Stimulated activated CD8-positive, alpha-beta memory T cell treated with anti-CD3 and anti-CD28 coated beads, Interleukin-12 subunit alpha, Interleukin-12 subunit beta, amount 100 ng/mL, for 1 hour (primary cell): ENCODE measurements at places on chromosomes 3 and 15.

DNA sequence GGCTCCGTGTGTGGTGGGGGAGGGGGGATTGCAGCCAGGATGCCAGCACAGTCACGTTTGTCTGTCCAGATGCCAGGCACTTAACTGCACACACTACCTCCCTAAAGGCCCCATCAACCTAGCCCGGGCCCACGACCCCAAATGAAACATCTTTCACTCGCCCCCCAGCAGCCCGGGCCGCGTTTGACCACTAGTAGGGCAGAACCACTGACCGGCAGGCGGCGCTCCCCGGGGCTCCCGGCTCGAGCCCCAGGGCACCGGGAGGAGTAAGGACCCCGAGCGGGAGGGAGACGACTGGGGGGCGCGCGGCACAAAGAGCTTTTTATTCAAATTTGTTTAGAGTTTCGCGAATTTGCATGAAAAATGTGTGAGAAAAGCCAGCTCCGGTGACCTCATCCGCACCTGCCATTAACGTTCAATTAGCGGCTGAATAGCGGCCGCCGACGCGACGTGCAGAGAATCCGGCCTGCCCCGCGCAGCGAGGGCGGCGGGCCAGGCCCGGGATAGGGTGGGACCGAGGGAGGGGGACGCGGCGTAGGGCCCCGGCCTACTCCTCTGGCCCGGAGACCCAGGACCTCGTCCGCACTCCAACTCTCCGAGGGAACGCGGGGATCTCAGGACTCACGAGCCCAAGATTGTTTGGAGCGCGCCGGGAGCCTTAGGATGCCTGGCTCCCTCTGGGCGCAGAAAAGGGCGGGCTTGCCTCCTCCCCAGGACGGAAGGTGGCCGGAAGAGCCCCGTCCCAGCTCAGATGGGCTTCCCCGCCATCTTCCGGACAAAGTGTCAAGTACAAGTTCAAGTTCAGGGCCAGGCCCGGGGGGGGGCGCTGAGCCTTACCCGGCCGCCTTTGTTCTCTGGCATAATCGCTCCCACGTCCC is 64.9 kb upstream of the POLG start:
- no peak for DNase-seq

GRCh38 chr15:34109797-34110663 is 8.1 kb downstream of the PGBD4 start:
- DNase-seq: no peak

DNA sequence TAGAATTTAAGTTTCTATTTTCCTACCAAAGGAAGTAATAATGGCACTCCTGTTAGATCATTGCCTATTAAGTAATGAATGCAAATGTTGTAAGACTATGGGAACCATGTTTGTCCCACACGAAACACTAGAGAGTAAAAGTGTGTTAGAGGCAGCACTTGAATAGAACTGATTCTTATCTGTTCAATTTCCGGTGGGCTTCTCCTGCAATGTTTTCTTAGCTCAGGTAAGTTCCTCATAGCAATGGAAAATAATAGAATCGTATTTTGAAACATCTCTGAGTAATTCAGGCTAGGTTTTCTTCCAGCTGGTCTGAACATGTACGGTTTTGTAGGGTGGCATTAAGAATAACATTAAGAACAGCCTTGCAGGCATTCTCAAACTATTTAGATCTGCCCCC is 145.3 kb upstream of the LIPC start:
- no peak for DNase-seq

DNA sequence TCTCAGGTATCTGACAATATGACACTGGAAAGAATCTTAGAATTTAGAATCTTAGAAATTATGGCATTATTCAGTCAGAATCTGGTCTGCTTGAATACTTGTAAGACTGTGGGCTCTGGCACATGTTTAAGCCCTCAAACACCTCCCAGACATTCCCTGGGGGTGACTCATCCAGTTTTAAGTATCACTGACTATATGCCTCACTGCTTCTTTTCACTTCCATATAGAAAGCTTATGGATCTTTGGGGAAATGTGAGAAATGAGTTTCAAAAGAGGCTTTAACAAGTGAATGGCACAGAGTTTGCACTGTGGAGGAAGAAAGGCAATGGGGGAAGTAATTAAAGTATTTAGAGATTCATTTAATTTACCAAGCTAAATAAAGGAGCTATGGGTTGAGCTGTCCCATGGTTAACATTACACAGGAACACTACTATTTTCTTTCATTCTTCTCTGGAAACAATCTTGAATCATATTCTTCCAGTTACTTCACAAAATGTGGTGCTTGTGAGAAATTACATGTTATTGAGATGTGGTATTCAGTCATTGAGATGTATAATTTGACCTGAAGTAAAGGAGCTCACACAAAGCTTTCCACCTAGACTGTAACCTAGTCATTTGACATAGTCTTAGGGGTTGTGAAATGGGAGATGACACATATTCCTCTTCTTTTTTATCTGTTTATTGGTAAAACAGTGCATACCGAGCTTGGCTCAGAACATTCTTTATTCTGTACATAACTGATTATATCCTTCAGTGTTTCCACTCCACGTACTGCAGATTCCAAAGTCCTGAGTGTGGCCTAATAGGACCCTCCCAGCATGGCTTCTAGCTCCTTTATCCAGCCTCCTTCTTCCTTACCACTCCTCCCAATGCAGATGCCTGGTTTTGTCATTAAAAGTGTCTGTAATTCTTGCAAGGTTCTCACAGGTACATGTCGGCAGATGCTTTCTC is 544.6 kb upstream of the NECTIN3 start:
- DNase-seq: no peak

- no peak for DNase-seq
Observed at GRCh38 chr3:172074032-172074431, 34.7 kb downstream of the FNDC3B start.

- DNase-seq: no peak
Observed at GRCh38 chr3:153028381-153028780, 133.6 kb upstream of the RAP2B start.

DNA sequence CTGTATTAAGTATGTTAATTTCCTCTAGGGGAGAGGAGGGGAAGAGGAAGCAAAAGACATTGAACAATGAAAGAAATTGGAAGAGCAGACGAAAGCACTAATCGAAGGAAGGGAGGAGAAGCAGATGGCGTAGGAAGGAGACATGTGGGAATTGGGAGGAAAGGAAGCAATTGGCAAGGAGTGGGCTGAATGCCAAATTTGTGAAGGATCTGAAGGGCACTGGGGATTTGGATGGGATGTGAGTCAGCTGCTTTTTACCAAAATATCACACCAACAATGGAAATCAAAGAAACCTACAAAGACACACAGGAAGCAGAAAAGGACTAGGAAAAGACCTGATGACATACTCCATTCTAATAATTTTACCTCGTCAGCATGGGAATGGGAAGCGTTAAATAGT is 1029.8 kb downstream of the ROBO1 start:
- no peak for DNase-seq

DNA sequence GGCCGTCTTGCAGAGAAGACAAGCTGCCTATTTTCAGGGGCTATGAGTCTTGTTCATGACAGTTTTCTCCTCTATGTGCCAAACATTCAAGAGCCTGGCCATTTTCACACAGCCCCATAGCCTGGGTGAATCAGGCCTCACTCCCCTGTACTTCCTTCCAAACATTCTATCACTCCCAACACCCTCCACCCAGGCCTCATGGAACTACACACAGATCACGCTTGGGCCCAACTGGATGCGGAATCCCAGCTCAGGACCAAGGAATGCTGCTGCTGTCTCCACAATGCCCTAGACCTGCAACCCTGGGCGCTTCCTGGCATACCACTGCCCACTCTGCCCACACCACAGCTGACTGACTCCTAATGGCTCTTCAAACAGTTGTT is 39.4 kb upstream of the PCSK6 start:
- DNase-seq: no peak

DNA sequence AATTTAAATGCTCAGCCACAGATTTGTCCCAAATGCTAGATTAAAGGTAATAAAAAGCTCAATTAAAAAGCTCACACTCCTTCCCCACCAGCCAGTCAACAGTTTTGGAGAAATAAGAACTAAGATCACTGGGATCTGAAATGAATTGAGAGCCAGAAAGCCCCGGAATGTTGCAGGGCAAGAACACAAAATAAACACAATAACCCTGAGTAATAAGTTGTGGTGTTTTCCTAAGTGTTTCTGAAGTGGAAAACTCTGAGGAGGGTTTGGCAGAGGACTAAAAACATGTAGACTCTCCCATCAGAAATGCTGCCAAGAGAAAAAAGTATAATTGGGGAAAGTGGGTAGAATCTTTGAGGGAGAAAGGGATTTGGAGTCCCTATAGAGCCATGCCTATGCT is 127.8 kb downstream of the ABI3BP start:
- no peak for DNase-seq

- no peak for DNase-seq
Observed at GRCh38 chr3:50612234-50612882, 784 bp upstream of the CISH start.

DNA sequence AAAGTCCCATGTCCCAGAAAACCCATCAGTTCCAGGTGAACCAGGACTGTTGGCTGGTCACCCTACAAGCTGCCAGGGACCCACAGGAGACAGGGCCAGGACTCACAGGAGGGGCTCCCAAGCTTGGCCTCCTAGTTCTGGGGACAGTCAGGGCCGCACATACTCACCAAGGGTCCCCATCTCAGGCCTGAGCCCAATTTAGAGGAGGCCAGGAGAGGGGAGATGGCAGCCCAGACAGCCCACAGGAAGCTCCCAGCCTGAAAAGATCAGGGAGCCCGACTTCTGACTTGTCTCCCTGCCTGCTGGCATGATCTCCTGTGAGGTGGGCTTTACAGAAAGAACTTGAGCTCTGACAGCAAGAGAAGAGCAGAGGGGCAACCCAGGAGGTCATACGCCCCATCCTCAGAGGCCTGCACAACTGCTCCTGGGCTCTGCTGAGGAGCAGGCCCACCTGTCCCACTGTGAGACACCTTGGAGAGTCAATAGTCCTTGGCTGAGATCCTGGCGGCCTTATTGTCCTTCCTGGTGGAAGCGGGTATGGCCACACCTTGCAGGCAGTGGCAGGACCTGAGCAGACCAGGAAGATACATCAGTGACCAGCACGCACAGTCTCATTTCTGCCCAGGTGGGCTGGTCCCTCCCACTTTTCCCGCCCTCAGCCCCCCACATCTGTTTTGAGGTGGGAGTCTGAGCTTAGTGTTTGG is 2.5 kb upstream of the ISLR start:
- no peak for DNase-seq

GRCh38 chr3:136396916-136397315 is 146.8 kb downstream of the PCCB start:
- DNase-seq: no peak

GRCh38 chr3:188706599-188706998 is 465.2 kb upstream of the TPRG1 start:
- no peak for DNase-seq

- DNase-seq: no peak
Observed at GRCh38 chr3:117304681-117305080, 595.1 kb downstream of the TUSC7 start.

DNA sequence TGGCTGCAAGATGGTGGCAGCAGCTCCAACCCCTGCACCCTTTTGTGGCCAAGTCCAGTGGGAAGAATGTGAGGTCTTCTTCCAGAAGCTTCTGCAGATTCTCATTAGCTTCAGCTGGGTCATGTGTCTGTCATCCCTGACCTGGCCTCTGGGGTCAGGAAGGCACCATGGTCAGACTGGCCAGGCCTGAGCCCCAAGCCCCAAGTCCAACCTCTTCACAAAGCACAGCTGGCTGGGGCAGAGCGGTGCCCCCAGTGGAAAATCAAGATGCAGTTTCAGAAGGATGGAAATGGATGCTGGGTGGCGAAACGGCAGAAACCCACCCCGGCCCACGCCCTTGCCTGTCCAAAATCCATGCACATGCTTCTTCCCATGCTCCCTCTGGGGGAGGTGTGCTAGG is 15.9 kb upstream of the GATA2 start:
- no peak for DNase-seq

GRCh38 chr3:155026999-155027591 is 53.0 kb upstream of the MME start:
- no peak for DNase-seq

GRCh38 chr3:160372780-160373179 is 26.2 kb downstream of the IFT80 start:
- DNase-seq: no peak

DNA sequence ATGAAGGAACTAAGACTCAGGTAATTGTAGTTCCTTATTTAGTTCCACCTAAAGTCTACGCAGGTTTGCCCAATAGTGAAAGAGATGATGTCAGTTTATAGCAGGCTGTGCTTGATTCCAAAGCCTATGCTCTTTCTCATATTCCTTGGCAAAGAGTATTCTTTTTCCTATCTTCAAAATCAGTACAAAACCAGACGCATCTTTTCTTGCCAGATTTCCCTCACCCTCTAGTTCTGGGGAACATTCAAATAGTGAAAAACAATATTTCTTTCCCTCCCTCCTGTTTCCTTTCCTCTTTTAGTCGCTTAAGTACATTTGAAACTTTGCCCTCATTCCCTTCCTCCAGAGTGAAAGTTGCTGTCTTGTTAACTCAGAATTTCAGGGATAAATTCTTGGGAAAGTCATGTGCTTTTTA is 134.6 kb upstream of the PDZRN3 start:
- DNase-seq: no peak

DNA sequence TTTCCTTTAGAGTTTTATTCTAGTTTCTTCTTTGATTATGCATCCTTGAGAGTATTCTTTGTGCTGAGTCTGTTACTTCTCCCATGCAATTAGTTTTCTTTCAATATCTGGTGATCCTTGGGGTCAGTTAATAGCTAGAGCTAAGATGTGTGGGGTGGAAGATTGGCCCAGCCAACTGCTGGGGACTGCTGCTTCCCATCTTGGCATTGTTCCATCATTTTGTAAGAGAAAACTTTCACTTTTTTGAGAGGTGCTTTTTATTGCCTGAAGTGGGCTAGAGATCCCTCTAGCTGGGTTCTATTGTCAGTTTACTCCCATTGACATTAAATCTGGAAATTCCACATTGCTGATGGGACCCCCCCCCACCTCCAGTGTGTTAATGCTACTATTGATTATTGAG is 15.4 kb downstream of the BCL2L10 start:
- DNase-seq: no peak

DNA sequence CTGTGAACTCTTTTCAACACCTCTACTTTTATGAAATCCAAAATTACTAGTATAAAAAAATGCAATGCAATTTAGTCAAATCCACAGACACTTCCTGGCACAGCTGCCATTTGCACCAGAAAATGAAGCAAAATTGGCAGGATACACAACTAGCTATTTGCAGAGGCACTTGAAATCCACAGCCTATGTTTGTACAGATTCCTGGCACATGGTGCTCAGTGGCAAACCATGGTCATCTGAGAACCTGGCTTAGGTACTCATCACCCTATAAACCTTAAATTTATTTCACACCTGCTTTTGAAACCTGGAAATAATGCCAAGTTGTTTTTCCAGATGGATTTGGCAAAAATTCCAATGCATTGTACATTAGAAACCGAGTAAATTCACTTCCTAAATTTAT is 20.2 kb upstream of the PPM1L start:
- no peak for DNase-seq

DNA sequence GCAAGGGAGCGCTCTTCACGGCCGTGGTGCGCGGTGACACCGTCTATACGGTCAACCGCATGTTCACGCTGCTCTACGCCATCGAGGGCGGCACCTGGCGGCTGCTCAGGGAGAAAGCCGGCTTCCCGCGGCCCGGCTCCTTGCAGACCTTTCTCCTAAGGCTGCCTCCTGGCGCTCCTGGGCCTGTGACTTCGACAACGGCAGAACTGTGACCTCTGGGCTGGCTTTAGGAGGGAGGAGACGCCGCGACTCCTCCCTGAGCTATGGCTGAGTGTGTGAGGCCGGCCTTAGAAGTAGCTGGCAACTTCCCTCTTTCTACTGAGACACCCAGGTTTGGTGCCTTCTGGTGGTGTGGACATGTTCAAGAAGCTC is 1.4 kb downstream of the KBTBD13 start:
- peak; percentile 14 for DNase-seq

- no peak for DNase-seq
Observed at GRCh38 chr3:18233987-18234716, 191.0 kb downstream of the SATB1 start.
